ENCODE measurements at places on chromosomes 5 and 9. TPM values are rescaled to one million over a fixed set of nuclear protein-coding genes. Genes with fewer than 3 reads are reported as not detected.

GRCh38 chr9:117458066-117458465 lies 43.2 kb upstream of the ASTN2 start:
- no peaks in the 10 kb centered on the region for H3K27me3 ChIP-seq
- H3K4me1 ChIP-seq = no peaks in the 10 kb centered on the region
- no peak overlapping the region for H3K27ac ChIP-seq
- H3K36me3 ChIP-seq = no peaks in the 10 kb centered on the region
- no peak overlapping the region for H3K4me3 ChIP-seq

- no peaks in the 10 kb centered on the region for H3K27me3 ChIP-seq
- no peaks in the 10 kb centered on the region for H3K36me3 ChIP-seq
- H3K4me3 ChIP-seq = no peak overlapping the region
- peak overlapping the region; percentile 20 for H3K27ac ChIP-seq
- DNase-seq = no peak
- peaks cover 4% of the 10 kb centered on the region for H3K4me1 ChIP-seq
Measured at GRCh38 chr9:91163444-91163772, 198.3 kb downstream of the AUH start.

DNA sequence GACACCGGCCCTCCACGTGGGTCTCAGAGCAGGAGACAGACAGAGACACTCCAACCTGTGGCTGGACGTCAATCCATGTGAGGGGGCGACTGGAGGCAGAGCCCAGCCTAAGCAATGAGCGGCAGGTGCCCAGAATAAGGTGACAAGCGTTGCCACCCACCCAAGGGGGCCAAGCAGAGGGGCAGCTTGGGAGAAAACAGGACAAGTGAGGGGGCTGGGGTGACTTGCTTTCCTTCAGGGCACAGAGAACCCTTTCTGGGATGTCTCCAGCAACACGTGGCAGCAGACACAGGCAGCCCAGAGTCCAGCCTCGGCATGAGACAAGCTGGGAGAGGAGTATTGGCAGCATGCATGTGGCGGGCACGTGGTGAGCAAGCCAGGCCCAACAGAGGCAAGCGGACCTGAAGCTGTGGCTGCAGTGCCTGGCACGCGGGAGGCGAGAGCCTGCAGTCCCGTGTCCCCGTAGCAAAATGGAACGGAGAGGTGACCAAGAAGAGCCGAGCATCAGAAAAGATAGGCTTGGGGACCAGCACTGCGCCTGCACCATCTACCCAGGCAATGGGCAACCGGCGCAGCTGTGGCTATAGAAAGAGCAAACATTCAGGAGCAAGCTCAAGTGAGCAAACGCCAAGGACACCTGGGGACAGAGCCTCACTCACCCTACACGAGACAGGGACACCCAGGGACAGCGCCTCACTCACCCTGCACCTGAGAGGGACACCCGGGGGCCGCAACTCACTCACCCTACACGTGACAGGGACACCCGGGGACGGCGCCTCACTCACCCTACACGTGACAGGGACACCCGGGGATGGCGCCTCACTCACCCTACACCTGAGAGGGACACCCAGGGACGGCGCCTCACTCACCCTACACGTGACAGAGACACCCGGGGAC lies 6.2 kb downstream of the TERT start:
- no peaks in the 10 kb centered on the region for H3K4me1 ChIP-seq
- no peaks in the 10 kb centered on the region for H3K36me3 ChIP-seq
- no peak overlapping the region for H3K27ac ChIP-seq
- H3K27me3 ChIP-seq = peaks cover 16% of the 10 kb centered on the region
- peak; percentile 40 for DNase-seq
- no peak overlapping the region for H3K4me3 ChIP-seq

GRCh38 chr5:139644646-139645429 lies 3.3 kb upstream of the CXXC5 start:
- peaks cover 31% of the 10 kb centered on the region for H3K4me1 ChIP-seq
- peak; percentile 26 for DNase-seq
- no peak overlapping the region for H3K27ac ChIP-seq

The TMC1 gene
- total RNA-seq = not detected

DNA sequence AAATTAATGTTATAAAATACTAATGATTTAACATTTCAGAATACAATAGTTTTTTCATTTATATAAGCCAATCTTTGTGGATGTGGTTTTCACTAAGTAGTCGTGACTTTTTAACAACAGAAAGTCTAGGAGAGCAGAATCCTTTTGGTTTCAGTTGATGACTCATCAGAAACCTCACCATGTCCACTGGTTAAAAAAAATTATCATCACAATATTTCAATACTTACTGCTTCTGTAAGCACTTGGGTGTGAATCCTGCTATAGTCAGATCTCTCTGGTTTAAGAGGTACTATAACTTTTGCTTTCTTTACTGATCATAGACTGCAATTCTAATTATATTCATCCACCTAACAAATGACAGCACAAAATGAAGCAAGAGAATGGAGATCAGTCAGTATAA lies 77.2 kb downstream of the MRPS30 start:
- no peaks in the 10 kb centered on the region for H3K4me1 ChIP-seq
- no peak for DNase-seq
- no peak overlapping the region for H3K27ac ChIP-seq
- no peaks in the 10 kb centered on the region for H3K27me3 ChIP-seq
- H3K36me3 ChIP-seq = no peaks in the 10 kb centered on the region
- H3K4me3 ChIP-seq = no peak overlapping the region

GRCh38 chr9:122810306-122810946 lies 10.5 kb downstream of the OR1K1 start:
- no peaks in the 10 kb centered on the region for H3K36me3 ChIP-seq
- H3K27ac ChIP-seq = no peak overlapping the region
- H3K4me3 ChIP-seq = no peak overlapping the region

GRCh38 chr5:180074462-180074861 lies 2.9 kb upstream of the RNF130 start:
- no peak overlapping the region for H3K4me3 ChIP-seq
- H3K27ac ChIP-seq = no peak overlapping the region
- H3K36me3 ChIP-seq = no peaks in the 10 kb centered on the region
- peaks cover 17% of the 10 kb centered on the region for H3K4me1 ChIP-seq
- no peak for DNase-seq

The TMEM252 gene
- total RNA-seq = not detected

GRCh38 chr5:136615251-136616119 lies 250.1 kb upstream of the TRPC7 start:
- no peak for DNase-seq
- H3K27me3 ChIP-seq = no peaks in the 10 kb centered on the region
- no peak overlapping the region for H3K27ac ChIP-seq
- H3K4me1 ChIP-seq = no peaks in the 10 kb centered on the region
- H3K4me3 ChIP-seq = no peak overlapping the region

GRCh38 chr9:79858508-79858907 lies 286.7 kb downstream of the TLE4 start:
- H3K27ac ChIP-seq = no peak overlapping the region
- H3K4me3 ChIP-seq = no peak overlapping the region
- DNase-seq = no peak
- H3K4me1 ChIP-seq = no peaks in the 10 kb centered on the region

- no peak overlapping the region for H3K27ac ChIP-seq
- no peak for DNase-seq
- no peaks in the 10 kb centered on the region for H3K4me1 ChIP-seq
- no peak overlapping the region for H3K4me3 ChIP-seq
- H3K36me3 ChIP-seq = no peaks in the 10 kb centered on the region
- H3K27me3 ChIP-seq = no peaks in the 10 kb centered on the region
Measured at GRCh38 chr5:179994583-179995323, 76.8 kb downstream of the RNF130 start.

DNA sequence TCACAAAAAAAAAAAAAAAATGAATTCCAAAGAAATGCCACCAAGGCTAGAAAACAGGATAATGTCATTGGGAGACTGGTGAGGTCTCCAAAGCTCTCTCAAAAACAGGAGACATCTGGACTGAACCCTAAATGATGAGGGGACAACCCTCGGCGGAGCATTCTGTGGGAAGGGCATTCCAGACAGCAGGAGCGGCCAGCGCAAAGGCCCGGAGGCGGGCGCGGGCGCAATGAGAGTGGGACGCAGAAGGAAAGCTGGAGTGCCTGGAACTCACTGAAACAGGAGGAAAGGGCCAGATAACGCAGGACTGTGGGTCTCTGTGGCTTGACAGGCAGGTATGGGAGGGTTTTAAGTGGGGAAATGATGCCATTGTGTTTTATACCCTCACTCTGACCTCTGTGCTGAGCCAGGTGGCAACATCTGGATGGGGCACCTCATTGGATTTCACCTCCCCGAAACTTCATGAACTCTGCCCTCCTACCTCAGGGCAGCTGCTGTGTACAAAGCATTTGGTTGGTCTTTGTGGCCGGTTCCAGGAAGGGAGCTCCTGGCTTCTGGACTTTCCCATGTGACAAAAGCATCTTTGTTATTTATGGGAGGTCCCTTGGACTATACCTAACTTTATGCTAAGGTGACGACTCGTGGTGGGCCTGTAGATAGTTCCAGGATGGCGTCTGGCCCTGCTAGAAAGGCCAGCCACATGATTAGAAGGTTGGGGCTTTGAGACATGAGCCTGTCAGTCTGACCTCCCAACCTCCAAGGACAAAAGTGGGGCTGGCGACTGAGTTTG lies 11.5 kb upstream of the MAPK9 start:
- no peak for DNase-seq
- no peaks in the 10 kb centered on the region for H3K36me3 ChIP-seq
- H3K4me3 ChIP-seq = no peak overlapping the region
- H3K27me3 ChIP-seq = no peaks in the 10 kb centered on the region
- H3K4me1 ChIP-seq = no peaks in the 10 kb centered on the region
- H3K27ac ChIP-seq = no peak overlapping the region

GRCh38 chr9:94157050-94157801 lies 73.0 kb downstream of the PTPDC1 start:
- peak overlapping the region; percentile 62 for H3K27ac ChIP-seq
- no peak overlapping the region for H3K4me3 ChIP-seq
- no peaks in the 10 kb centered on the region for H3K27me3 ChIP-seq
- H3K36me3 ChIP-seq = no peaks in the 10 kb centered on the region
- peak; percentile 93 for DNase-seq

DNA sequence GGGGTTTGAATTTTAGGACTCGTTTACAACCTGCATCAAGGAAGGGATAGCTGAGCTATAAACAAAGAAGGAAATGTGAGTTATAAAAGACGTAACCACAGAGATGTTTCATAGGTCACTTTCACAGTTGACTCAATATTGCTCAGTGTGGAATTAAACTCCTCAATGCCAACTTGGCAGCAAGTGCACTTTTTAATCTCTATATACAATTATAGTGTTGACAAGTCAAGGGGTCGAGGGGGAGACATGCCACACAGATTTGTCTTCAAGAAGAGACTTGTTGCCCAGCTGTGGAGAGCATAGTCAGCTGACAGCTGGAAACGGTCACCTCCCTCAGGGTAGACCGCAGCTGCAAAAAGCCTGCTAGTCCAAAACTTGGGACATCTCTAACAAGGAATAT lies 163.4 kb upstream of the DMAC1 start:
- H3K27ac ChIP-seq = no peak overlapping the region
- no peaks in the 10 kb centered on the region for H3K36me3 ChIP-seq
- H3K4me1 ChIP-seq = no peaks in the 10 kb centered on the region
- no peak overlapping the region for H3K4me3 ChIP-seq
- no peaks in the 10 kb centered on the region for H3K27me3 ChIP-seq

The CCDC171 gene
- total RNA-seq = 6.1 TPM

The OR1J2 gene
- total RNA-seq = not detected

GRCh38 chr5:94545870-94546625 lies 72.4 kb downstream of the KIAA0825 start:
- H3K27me3 ChIP-seq = no peaks in the 10 kb centered on the region
- no peak for DNase-seq
- H3K4me3 ChIP-seq = no peak overlapping the region
- no peak overlapping the region for H3K27ac ChIP-seq

GRCh38 chr9:123438821-123439220 lies 82.8 kb downstream of the CRB2 start:
- DNase-seq = no peak
- no peak overlapping the region for H3K27ac ChIP-seq
- no peaks in the 10 kb centered on the region for H3K27me3 ChIP-seq
- H3K4me3 ChIP-seq = no peak overlapping the region

The BAAT gene
- total RNA-seq = not detected

DNA sequence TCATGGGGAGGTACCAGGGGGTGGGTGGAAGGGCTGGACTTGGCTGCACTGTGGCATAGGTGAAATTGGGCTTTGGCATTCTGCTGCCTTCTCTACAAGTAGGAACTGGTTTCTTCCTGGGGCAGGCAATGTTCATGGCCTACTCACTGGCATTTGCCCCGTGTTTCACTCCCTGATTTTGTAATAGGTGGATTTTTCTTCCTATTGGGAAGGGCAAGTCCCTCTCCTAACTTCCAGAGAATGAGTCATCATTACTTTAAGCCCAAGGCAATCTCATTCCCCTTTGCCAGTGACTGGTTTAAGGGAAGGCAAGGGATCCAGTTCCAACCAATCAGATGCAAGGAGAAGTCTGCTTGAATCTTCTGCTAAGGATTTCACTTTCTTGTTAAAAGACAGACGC lies 67.9 kb upstream of the ANKRD55 start:
- no peak for DNase-seq
- no peak overlapping the region for H3K4me3 ChIP-seq
- peaks cover 5% of the 10 kb centered on the region for H3K4me1 ChIP-seq
- no peaks in the 10 kb centered on the region for H3K36me3 ChIP-seq
- H3K27me3 ChIP-seq = no peaks in the 10 kb centered on the region

GRCh38 chr9:125989090-125989501 lies 241.9 kb downstream of the PBX3 start:
- no peak overlapping the region for H3K4me3 ChIP-seq
- no peaks in the 10 kb centered on the region for H3K4me1 ChIP-seq
- no peak overlapping the region for H3K27ac ChIP-seq

DNA sequence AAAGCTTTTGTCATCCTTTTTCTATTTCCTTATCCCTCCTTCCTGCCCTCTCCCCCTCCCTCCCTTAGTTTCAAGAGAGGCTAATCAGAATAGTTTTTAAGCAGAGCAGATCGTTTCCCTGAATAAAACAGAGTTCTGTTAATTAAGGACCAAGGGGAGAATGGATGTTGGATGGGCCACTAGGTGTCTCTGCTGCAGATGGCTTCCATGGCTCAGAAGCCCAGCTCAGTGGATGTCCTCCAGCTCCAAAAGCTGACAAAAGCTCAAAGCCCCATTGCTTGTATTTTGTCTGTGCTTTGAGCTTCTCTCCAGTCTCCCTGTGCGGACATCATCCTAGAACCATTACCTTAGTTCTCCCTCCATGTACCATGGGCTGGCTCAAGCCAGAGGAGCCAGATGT lies 21.0 kb upstream of the NPR3 start:
- no peaks in the 10 kb centered on the region for H3K36me3 ChIP-seq
- H3K4me3 ChIP-seq = no peak overlapping the region
- no peak overlapping the region for H3K27ac ChIP-seq
- H3K4me1 ChIP-seq = no peaks in the 10 kb centered on the region

The KIF4B gene
- not detected for total RNA-seq

The SPATA31C1 gene
- not detected for total RNA-seq

DNA sequence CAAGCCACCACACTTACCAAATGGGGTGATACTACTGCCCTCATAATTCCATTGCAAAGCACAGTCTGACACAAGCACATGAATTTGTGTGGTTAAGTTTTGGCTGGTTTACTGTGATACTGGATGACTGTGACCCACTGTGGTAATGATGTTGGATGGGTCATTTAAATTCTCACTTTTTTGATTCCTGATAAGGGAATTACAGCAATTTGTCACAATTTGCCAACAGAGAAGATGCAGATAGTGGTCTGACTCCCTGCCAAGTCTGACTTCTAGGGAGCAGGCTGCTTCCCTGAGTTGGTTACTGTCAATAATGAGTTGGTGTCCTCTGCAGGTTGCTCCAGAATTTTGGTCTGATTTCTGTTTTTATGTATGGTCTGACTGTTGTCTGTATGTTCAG lies 731.9 kb downstream of the MTRR start:
- no peaks in the 10 kb centered on the region for H3K4me1 ChIP-seq
- no peak for DNase-seq
- H3K27me3 ChIP-seq = no peaks in the 10 kb centered on the region
- H3K4me3 ChIP-seq = no peak overlapping the region
- H3K27ac ChIP-seq = no peak overlapping the region
- no peaks in the 10 kb centered on the region for H3K36me3 ChIP-seq

The PSD2 gene
- total RNA-seq = not detected

Measured in sigmoid colon (tissue), 7 donors.